Mucosa of gallbladder (tissue), 1 donor: ENCODE measurements at places on chromosomes 16 and 17. TPM values are rescaled to one million over a fixed set of nuclear protein-coding genes. Genes with fewer than 3 reads are reported as not detected.

DNA sequence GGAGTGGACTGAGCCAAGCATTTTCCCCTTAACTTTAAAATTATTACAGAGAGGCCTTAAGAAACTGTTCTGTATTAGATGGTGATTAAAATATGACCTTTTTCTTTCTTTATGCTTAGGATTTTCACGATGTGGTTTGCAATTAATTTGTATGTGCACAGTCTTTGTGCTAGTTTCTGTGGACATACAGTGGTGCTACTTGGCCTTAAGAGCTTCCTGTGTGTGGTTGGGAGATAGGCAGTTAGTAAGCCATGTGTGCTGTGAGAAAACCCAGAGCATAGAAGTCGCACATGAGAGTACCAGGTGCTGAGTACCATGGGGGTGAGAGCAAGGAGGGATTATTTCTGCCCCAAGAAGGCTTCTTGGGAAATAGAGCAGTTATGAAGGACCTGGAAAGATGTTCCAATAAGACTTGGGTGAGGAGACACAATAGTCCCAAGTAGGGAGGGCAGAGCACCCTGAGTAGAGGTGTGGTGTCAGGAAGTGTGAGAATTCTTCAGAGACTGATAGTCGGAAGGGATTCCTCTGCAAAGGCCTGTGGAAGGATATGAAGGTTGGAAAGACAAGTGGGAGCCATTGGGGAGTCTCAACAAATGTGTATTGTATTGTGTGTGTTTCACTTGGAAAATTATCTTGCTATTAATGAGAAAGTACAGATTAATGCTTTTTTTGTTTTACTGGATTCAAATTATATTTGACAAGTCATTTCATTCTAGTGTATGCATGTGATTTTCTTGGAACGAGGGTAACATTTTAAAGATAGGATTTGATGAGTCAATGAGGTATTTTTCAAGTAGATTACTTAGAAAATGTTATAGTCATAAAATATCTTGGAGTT, 239.9 kb downstream of the PRKCA start:
- DNase-seq, result no peak

GRCh38 chr17:75937652-75938051, 3.2 kb downstream of the FBF1 start:
- DNase-seq, result no peak

- peak; percentile 68 for DNase-seq
Measured at GRCh38 chr16:89289428-89290395, 72.2 kb downstream of the ZNF778 start.

DNA sequence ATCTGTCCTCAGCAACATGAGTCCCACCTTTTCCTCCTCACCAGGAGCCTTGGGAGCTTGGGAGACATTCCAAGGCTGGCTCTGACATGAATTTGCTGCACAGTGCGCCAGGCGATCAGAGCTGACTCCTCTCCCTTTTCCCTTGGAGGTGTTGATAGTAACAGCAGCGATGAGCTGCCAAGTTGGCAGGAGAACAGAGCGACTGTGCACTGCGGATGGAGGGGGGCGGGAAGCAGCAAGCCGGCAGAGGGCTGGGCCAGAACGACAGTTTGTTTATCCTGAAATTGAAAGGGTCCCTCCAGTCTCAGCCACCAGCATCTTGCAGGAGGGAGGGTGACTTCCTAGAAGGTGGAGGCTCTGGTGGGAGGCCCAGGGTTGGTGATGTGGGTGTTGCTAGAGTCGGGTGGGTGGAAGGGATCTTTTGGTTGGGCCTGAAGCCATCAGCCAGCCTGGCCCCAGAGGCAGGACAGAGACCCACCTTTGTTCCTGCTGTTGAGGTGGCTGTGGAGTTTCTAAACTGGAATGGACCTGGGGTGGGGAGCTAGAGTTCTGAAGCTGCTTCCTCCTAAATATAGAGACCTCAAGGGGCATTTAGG, 22.5 kb upstream of the DYNLL2 start:
- no peak for DNase-seq

- no peak for DNase-seq
Measured at GRCh38 chr16:81035975-81036750, 521 bp downstream of the ATMIN start.

DNA sequence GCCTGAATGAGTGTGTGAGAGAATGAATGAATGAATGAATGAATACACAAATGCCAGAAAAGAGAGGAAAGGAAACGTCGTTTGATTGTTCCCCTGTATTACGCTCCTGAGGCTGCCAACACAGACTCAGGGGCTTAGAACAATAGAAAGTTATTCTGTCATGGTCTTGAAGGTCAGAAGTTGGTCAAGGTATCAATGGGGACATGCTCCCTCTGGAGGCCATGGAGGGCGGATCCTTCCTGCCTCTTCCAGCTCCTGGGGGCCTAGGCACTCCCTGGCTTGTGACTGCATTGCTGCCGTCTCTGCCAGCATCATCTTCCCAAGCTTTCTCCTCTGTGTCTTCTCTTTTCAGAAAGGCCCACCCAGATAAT, 1.5 kb upstream of the SLC38A8 start:
- no peak for DNase-seq

GRCh38 chr17:57006040-57006439, 28.1 kb downstream of the SCPEP1 start:
- DNase-seq, result no peak

DNA sequence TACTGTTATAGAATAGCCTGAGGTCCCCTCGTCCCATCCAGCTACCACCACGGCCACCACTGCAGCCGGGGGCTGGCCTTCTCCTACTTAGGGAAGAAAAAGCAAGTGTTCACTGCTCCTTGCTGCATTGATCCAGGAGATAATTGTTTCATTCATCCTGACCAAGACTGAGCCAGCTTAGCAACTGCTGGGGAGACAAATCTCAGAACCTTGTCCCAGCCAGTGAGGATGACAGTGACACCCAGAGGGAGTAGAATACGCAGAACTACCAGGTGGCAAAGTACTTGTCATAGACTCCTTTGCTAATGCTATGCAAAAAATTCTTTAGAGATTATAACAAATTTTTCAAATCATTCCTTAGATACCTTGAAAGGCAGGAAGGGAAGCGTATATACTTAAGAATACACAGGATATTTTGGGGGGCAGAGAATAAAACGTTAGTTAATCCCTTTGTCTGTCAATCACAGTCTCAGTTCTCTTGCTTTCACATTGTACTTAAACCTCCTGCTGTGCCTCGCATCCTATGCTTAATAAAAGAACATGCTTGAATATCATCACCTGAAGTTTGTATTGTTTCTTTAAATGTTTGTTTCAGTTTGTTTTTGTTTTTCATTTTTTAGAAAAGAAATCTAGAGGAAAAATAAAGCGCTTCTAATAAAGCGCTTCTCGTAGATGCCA, 388.3 kb downstream of the MAF start:
- DNase-seq, result no peak

DNA sequence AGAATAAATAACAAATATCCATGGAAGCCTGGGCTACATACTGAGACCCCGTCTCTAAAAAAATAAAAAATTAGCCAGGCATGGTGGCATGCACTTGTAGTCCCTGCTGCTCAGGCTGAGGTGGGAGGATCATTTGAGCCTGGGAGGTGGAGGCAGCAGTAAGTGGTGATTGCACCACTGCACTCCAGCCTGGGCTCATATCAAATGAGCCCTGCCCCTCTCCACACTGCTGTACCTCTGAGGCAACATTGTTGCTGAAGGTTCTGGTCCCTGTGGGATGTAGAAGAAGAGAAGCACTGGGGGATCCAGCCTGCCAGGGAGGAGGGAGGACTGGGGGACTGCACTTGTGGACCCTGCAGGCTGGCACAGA, 11.4 kb upstream of the ARHGAP23 start:
- DNase-seq, result no peak

- no peak for DNase-seq
Measured at GRCh38 chr16:85650844-85651628, 37.7 kb downstream of the GINS2 start.

GRCh38 chr16:84673203-84673535, 24.9 kb downstream of the KLHL36 start:
- DNase-seq, result no peak

GRCh38 chr17:9026741-9027140, 5.4 kb downstream of the NTN1 start:
- DNase-seq, result no peak

DNA sequence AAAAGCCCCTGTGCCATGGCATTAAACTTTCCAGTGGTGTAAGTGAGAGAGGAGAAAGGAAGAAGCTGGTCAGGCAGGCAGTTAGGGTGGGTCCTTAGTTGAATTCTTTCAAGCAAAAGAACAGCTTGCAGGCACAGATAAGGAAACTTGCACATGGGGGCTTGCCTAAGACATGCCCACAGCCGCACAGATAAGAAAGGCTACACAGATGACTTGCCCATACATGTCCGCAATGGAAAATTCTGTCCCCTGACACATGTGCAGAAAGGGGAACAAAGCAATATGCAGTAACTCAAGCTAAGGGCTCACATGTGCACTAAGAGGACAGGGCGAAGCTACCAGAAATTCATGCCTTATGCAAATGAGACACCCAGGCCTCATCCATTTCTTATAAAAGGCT, 69.9 kb downstream of the GSG1L start:
- no peak for DNase-seq

DNA sequence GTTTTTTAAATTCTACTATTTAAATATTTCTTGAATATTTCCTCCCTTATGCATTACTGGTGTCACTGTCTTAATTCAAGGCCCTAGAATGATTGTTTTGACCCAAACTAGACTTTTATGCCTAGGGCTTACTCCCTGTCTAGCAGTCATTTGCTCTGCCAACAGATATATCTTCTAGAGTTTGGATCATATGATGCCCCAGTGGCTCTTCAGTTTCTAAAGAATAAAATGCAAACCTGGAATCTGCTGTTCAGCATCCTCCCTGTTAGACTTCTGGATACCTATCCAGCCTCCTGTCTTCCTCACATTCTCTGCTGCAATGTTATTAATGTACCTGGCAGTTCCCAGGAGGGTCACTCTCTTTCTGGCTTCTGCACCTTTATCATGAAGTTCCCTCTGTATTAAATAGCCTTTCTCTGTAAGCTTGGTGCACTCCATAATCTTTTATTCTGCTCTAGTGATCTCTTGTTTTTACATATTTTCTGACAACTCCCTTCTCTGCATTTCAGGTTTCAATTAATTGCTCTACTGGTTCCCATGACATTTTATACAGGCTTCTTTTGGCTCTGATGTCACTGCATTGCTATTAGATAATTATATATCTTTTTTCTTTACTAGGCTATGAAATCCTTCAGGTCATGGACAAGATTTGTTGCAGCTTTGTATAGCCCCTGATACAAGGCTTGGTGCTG, 15.7 kb downstream of the PHKB start:
- DNase-seq, result no peak

GRCh38 chr16:86960266-86960665, 356.9 kb downstream of the C16orf95 start:
- no peak for DNase-seq

GRCh38 chr17:45977976-45978626, 20.9 kb upstream of the STH start:
- DNase-seq, result no peak

Gene P2RX5
- 2.0 TPM for total RNA-seq

Gene KRT40
- total RNA-seq, result not detected

Gene BAHCC1
- total RNA-seq, result 77.4 TPM

Gene SOX9
- total RNA-seq, result 67.0 TPM

Gene SLC5A10
- total RNA-seq, result not detected

Gene TMIGD1
- total RNA-seq, result not detected

Gene CD300H
- total RNA-seq, result not detected

Gene RAB26
- 7.7 TPM for total RNA-seq
